ENCODE measurements at places on chromosomes 12 and 14. TPM values are rescaled to one million over a fixed set of nuclear protein-coding genes. Genes with fewer than 3 reads are reported as not detected.

The TDRD9 gene
- not detected for total RNA-seq

DNA sequence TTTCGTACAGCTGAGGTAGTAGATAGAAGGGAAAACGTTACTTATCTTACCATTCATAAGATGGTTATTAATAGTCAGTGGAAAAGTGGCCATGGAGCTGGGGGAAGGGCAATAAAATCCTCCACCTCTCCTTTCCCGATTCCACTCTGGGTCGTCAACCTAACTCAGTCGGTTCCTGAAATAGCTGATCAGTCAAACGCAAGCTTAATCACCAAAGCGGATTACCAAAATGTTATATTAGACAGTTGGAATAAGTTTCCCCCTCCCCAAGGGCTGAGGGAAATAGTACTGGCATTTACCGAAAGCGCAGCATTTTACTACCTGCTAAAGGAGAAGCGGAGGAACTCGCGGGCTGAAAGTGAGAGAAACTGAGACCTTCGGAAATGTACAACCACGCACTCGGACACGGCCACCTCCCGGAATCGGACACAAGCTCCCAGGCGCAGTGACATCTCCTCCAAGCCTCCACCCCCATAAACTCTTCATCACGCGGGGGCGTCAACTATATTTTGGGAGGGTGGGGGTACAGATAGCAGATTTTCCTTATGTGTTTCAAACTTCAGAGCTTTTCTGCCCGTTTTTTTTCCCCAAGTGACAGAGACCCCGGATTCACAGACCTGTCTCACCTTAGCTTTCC is 1.2 kb downstream of the PPM1H start:
- no peak for DNase-seq

- peak; percentile 54 for DNase-seq
Observed at GRCh38 chr14:70073924-70074566, 114.7 kb downstream of the SLC8A3 start.

The BMP4 gene
- not detected for total RNA-seq

The CLECL1 gene
- 106 TPM for total RNA-seq

The STYK1 gene
- total RNA-seq, result 0.11 TPM

DNA sequence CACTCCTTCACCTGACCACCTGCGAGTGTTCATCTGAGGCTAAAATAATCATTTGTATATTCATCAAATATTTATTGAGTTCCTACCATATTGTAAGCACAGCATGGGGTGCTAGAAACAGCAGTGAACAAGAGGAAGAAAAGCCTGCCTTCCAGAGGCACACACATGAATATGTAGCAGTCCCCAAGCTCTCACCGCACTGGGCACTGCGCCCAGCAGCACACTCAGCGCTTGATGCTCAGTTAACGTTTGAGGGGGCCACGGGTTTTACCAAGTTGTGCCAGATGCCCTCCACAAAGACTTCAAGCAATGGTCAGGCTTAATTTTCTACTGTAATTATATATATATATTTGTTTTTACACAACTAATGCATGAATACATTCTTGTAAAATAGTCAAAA is 52.0 kb downstream of the HELB start:
- no peak for DNase-seq

The PMCH gene
- not detected for total RNA-seq

DNA sequence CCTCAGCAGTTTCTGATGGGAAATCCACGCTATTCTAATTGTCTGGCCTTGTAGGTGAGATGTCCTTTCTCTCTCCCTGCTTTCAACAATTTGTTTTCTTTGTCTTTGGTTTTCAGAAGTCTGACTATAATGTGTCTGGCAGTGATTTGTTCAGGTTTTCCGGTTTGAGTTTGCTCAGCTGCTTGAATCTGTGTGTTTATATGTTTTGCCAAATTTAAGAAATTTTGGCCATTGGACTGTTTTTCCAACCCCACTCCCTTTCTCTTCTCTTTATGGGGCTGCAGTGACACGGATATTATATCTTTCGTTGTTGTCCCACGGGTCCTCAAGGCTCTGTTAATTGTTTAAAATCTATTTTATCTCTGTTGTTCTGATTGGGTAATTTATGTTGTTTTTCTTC is 105.0 kb downstream of the ADGRD1 start:
- no peak for DNase-seq

- DNase-seq, result no peak
Observed at GRCh38 chr12:89212339-89212771, 139.9 kb downstream of the DUSP6 start.

GRCh38 chr12:122087431-122088178 is 9.0 kb downstream of the MLXIP start:
- DNase-seq, result no peak

DNA sequence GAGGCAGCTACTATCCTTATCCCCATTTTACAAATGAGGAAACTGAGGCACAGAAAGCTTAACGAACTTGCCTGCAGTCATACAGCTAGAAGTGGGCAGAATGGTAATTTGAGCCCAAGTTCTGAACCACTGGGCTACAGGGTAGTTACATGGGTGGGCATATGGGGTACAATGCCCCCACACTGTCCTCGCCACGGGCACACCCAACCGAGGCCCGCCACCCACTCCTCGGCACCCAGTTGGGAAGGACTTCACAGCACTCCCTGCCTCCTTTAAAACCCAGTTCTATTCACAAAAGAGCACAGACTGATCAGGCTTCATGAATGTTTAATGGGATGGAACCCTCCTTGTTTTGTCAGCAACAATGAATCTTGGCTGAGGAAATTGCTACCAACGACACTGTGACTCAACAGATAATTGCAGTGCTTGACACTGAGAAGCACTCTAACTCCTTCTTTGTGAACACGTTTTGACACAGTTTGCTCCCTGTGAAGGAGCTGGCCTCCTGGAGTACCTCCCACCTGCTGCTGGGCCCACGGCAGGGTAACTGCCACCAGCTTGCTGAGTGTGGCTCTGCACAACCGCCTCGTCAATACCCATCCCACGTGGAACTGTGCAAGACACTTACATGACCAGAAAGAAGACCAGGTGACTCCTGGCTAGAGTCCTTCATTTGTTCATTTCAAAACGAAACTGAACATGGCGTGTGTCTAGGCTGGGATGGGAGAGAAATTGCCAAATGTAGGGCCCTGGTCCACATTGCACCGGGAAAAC is 63.5 kb downstream of the CLMN start:
- no peak for DNase-seq

DNA sequence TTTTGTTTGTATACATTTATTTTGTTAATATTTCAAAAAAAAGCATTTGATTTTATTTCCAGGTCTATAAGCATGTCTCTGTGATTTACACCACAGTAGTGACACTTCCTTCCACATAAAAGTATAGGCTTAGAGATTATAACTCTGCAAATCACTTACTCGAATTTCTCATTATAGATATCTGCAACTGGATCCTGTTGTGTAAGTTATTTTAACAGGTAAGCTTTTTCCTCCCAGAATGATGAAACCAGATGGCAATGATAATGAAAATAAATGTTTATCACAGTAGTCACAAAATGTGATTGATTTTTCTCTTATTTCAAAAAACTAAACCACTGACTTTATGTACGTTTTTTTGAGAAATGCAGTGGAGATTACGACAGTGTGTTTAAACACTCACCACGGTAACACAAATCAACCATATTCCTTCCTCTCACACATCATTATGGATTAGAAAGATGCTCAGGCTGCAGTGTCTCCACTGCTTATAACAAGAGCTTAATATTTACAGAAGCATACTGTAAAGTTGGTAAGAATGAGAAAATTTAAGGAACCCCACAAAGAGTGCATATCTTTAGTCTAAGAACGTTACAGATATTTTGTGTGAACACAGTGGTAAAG is 194.6 kb downstream of the ATXN7L3B start:
- no peak for DNase-seq

DNA sequence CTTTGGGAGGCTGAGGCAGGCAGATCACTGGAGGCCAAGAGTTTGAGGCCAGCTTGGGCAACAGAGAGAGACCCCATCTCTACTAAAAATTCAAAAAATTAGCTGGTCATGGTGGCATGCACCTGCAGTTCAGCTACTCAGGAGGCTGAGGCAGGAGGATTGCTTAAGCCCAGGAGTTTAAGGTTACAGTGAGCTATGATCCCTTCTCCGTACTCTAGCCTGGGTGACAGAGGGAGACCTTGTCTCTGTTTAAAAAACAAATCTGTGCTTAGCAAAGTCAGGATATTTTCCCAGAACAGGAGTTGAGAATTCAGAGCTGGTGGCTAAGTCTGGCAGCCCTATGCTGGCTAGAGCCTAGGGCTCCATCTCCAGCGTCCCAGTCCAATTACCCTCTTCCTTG is 142.9 kb upstream of the PZP start:
- no peak for DNase-seq

DNA sequence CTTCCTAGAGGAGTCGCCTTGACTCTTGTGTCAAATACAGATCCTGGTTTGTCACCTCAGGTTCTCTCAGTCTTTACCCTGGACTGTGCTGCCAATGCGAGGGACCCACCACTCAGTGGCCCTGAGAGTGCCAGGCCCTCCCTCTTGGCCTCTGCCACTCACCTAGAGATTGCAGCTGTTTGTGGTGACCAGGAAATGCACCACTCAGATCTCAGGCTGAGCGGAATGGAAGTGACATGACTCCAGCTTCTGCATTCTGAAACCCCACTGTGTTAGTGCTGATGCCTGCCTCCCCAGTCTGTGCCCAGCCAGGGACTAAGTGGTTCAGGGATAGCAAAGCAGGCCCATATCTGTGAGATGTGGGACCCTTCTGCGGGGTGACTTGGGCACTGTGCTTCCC is 27.8 kb upstream of the NEDD1 start:
- no peak for DNase-seq

- DNase-seq, result no peak
Observed at GRCh38 chr12:115975411-115975810, 302.1 kb downstream of the MED13L start.

The TTC9 gene
- 14.1 TPM for total RNA-seq

The FBRSL1 gene
- 87.8 TPM for total RNA-seq

The PGF gene
- 0.19 TPM for total RNA-seq

- DNase-seq, result no peak
Observed at GRCh38 chr12:123621619-123622530, 11.6 kb downstream of the EIF2B1 start.

The MIPOL1 gene
- total RNA-seq, result not detected

GRCh38 chr12:120228041-120228290 is 27.1 kb upstream of the RPLP0 start:
- DNase-seq, result no peak

DNA sequence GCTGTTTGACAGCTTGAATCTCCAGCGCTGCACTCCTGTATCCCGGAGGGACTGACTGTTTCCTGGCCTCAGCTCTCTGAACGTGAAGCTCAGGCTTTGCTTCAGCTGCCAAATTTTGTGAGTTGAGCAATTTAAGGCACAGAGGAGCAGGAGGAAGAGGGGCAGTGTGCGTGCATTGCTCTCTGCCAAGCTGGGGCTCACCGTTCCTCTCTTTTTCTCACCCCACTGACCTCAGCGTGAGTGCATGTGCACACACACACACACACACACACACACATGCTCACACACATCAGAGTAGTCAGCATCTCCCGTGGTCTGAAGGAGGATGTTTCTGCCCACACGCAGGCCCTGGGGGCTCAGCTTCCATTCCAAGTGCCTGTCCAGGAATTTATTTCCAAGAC is 27.8 kb upstream of the BDKRB2 start:
- no peak for DNase-seq

DNA sequence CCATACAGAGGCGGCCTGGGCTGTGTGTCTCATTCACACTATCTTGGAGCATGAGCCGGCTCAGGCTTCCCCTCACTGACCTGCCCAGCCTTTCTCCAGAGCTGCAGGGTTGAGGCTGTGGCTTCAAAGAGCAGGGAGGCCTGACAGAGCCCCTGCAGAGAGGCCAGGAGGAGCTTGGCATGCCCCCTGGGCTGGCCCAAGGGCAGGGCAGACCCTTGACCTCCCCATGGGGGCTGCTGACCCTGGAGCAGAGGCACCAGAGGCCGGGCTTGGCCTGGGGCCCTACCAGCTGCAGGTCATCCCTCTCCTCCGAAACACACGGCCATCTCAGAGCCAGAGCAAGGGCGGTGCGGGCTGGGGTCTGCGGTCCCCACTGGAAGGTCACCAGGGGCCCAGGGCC is 46.6 kb upstream of the FZD10 start:
- DNase-seq, result no peak

All from OCI-LY7 (cell line).